NCI-H1694 (cell line): ENCODE measurements at places on chromosomes 2 and 18.
A peak's percentile ranks its signal among the peaks of the same experiment; 100 is the strongest.

DNA sequence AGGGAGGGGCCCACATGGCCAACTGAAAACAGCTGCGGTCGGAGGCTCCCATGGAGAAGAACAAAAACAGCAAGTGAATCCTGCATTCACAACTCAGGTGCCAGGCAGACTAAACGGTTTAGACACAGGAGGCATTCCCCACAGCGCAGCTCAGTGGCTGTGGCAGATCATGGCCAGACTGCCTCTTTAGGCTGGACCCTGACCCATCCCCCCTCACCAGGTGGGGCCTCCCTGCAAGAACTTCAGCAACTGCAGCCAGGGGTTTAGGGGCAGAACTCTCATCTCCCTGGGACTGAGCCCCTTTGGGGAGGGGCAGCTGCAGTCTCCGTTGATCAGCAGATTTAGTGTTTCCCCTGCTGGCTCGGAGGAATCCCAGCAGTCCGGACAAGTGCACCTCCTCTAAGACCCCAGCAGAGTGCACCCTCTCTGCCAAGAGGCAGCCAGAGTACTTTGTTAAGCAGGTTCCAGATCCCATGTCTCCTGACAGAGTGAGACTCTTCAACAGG, 346.7 kb downstream of the SS18 start:
- DNase-seq: no peak

GRCh38 chr2:181526014-181526413, 68.8 kb downstream of the ITGA4 start:
- DNase-seq: no peak

GRCh38 chr2:49224426-49225010, 70.2 kb upstream of the FSHR start:
- DNase-seq: peak; percentile 5

DNA sequence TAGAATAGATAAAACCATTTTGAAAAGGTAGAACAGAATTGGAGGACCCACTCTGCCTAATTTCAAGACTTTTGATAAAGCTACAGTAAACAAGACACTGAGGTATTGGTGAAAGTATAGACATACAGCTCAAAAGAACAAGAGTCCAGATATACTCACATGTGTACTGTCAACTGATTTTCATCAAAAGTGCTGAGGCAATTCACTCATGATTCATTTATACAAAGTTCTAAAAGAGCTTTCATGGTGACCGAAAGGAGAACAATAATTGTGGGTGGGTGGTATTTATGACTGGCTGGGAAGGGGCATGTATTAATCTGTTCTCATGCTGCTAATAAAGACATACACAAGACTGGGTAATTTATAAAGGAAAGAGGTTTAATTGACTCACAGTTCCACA, 7.3 kb downstream of the MAP4K3 start:
- DNase-seq: no peak

GRCh38 chr2:37619959-37620300, 51.5 kb downstream of the CDC42EP3 start:
- no peak for DNase-seq

DNA sequence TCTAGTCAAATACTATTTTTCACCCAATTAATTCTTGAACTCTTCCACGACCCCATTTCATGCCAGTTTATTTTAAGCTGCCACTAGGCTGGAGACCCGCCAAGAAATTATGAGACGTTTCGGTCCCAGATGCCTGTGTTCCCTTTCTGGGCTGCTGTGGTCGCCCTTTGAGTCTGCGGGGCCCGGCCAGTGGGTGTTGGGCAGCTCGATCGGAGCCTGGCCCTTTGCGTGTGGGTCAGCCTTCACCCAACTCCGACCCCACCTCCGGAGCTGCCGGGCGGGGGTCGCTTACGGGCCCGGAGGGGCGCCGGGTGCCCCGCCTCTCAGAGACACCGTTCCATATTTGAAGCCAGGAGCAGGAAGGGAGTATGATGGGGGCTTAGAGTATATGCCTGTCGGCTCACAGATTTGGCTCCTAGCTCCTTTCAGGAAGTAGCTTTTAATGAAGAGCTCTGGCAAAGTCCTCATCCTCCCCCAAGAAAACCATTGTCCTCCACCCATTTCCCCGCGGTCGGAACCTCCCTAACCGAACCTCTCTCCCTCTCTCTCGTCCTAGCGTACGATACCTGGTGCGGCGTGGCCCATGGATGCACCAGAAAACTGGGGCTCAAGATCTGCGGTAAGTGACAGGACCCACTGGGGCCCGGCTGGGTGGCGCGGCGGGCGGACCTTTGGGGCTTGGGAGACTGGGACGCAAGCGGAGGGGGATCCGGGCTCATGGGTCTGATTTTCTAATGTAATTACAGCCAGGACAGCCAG, 5.0 kb downstream of the GAD1 start:
- DNase-seq: peak; percentile 71

DNA sequence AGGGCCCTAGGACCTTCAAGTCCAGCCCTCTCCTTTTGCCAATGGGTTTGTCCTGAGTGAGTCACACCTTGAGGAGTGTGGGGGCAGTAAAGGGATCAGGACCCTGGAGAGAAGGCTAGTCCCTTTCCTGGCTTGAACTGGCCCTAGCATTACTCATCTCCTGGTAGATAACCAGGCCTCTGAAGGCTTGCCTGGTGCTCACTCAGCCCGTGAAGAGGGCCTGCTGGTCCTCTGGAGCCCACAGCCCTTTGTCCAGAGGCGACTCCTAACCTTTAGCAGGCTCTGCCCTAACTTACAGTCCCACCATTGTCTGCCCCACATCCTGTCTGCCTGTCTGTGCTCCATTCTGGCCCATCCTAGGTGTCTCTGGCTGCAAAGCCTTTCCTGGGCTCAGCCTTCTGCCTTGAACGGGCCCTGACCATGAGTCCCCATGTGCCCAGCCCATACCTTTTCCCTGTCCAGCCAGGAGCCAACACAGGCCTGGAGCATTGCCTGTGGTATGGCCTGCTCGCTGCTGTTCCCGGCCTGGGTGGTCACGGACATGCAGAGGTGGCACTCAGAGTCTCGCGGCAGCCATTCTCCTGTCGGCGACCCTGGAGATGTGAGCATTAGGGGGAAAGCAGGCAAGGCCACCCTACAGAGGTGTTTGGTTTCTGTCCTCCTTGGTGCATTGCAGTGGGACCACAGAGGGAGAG, 5.0 kb downstream of the SFTPB start:
- no peak for DNase-seq

GRCh38 chr2:175049661-175050060, 44.5 kb upstream of the CHN1 start:
- no peak for DNase-seq

GRCh38 chr2:30265052-30266015, 34.0 kb downstream of the LBH start:
- no peak for DNase-seq

DNA sequence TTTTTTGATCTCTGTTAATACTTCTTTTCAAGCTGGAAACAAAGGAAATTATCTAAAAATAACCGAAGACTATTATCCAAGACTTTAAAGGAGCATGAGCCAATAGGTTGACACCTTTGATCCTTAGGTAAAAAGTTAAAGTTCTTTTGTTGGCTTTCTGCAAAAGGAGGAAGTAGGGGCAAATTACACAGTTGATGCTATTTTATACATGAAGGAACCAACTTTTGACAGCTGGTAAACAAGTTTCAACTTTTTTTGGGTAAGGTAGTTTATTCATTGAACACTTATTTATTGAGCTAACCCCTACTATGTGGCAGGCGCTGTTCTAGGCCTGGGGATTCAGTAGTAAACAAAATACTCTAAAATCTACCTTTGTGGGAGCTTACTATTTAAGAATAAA, 66.6 kb upstream of the ZEB2 start:
- no peak for DNase-seq

- no peak for DNase-seq
Measured at GRCh38 chr2:43977677-43978375, 18.0 kb downstream of the LRPPRC start.

GRCh38 chr2:238870261-238870660, 22.4 kb downstream of the TWIST2 start:
- no peak for DNase-seq

DNA sequence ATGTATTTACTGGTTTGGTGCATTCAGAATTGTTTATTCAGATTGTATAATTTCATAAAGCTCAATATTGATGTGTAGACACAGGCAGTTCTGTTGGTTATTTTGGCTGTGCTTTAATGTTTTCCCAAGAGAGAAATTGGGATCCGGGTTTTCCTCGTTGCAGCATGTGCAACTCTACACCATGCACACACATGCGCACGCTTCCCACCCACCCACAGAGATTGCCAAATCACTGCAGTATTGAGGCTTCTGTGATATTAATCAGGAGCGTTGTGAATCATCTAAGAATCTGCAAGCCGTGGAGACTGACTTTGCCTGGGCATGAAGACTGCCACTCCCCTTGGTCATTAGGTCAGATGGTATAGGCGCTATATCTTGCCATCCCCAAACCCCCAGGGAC, 571.5 kb downstream of the SLC4A3 start:
- DNase-seq: no peak

GRCh38 chr18:74493689-74494088, 2.5 kb upstream of the CNDP2 start:
- no peak for DNase-seq

GRCh38 chr2:159362816-159363251, 76.3 kb upstream of the WDSUB1 start:
- no peak for DNase-seq

- DNase-seq: no peak
Measured at GRCh38 chr2:27727257-27727656, 44.3 kb upstream of the MRPL33 start.

GRCh38 chr18:76673281-76674185, 148.8 kb upstream of the ZNF236 start:
- no peak for DNase-seq

DNA sequence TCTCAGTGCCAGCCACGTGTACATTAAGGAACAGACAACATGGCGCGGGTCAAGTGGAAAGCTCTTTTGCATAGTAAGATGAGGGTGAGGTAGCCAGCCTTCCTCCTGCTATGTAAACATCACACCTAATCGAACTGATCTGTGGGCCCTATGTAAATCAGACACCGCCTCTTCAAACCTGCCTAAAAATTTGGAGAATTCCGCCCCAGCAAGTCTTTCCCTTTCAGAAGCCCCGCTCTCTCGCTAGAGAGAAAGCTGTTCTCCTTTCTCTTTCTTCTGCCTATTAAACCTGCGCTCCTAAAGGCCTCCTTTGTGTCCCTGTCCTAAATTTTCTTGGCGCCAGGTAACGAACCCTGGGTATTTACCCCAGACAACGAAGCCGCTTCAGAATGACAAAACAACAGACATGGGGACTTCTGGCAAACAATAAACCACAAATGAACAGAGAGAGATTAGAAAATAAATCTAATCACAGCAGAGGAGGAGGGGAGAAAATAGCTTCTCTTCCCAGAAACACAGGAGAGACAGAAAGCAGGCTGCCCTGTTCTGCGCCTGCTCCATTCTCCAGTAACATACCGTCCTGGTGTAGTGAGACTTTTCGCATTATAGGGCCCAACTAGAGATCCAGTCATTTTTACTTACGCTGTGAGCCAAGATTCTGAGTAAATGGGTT, 31.9 kb upstream of the CYP1B1 start:
- no peak for DNase-seq

- no peak for DNase-seq
Measured at GRCh38 chr2:33645861-33646260, 46.8 kb upstream of the FAM98A start.

- DNase-seq: no peak
Measured at GRCh38 chr2:169438466-169439072, 40.7 kb upstream of the BBS5 start.

- no peak for DNase-seq
Measured at GRCh38 chr18:27120246-27120645, 64.9 kb downstream of the CHST9 start.

- DNase-seq: no peak
Measured at GRCh38 chr2:217085543-217085942, 225.7 kb upstream of the TNP1 start.

- DNase-seq: no peak
Measured at GRCh38 chr18:50653402-50654093, 93.7 kb downstream of the MAPK4 start.

DNA sequence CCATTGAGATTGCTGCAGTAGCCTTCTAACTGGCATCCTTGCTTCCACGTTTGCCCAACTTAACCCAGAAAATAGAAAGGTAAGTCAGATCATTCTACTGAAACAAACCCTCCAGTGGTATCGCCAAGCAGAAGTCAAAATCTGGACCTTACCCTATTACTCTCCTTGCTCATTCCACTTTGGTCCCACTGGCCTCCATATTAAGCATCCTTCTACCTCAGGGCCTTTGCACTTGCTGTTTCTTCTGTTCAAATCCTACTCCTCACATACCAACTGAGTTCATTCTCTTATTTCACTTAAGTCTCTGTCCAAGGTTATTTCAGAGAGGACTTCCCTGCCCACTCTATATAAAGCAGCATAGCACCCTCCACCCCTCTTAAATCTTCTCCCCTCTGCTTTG, 84.5 kb downstream of the SPRED2 start:
- no peak for DNase-seq

DNA sequence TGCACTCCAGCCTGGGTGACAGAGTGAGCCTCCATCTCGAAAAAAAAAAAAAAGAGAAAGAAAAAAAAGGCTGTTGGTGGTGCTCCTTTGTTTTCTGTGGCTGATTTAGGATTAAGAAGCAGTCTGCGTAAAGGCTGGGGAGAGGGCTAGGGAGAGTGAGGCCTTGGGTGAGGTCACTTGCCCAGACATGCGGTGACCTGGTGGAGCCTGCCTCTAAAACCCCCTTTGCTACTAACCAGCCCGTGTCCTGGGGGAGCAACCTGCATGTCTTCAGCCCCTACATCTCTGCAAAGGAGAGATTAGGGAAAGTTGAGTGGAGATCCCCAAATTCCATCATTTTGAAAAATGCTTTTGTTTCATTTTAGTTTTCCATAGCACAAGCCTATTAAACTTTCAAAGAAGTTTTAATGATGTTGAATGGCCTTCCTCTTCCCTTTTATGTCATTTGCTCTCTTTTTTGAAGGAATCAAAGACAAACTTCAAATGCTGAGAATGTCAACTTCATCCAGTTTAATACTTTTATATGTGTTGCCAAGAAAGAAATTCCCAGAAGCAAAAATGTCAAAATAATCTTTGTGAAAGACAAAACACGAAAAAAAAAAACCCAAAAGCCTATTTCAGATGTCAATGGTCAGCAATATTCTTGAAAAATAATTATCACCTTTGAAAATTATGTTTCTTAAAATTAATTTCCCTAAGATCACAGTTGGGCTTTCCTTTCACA, 38.9 kb upstream of the RALBP1 start:
- DNase-seq: no peak

GRCh38 chr18:61595615-61596251, 262.5 kb downstream of the CDH20 start:
- no peak for DNase-seq

DNA sequence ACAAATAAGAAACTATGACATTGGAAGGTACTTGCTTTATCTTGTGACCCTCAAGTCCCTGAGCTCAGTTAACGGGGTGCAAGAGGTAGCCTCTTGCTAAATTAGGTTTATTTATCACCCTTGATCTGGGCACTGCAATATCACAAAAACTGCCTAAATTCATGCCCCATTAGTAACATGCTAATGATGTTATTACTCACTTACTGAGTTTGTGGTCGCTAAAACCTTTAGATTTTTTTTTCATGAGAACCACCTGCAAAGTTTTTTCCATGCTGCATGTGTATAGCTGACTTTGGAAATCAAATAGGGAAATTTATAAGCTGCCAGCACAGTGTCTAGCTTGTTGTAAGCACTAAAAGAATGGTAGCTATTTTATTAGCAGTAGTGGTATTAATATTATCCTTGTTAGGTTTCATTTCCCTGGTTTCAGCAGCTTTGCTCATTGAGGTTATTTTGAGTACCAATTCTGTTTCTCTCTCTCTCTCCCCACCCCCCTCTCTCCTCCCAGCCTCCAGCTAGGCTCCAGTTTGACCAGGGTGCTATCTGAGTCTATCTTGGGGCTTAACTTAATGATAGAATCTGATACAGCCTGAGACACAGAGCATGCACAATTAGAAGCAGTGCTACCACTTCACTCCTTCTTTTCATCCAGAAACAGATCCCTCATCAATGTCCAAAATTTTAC, 88.7 kb upstream of the ATP8B1 start:
- no peak for DNase-seq
